ENCODE measurements at places on chromosomes 3 and 15.

DNA sequence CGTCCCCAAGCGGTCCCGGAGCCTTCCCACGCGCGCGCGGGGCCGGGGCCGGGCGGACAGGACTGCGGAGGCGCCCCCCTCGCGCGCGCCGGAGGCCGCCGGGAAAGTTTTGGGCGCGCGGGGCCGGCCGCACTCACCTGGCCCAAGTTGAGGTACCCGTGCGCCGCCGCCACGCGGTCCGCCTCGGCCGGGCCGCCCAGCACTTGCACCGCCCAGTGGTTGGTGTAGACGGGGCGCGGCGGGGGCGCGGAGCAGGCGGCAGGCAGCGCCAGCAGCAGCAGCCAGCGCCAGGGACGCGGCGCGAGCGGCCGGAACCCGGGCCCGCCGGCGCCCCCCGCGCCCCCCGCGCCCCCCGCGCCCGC is 289 bp downstream of the PCSK6 start:
- no peak for DNase-seq

DNA sequence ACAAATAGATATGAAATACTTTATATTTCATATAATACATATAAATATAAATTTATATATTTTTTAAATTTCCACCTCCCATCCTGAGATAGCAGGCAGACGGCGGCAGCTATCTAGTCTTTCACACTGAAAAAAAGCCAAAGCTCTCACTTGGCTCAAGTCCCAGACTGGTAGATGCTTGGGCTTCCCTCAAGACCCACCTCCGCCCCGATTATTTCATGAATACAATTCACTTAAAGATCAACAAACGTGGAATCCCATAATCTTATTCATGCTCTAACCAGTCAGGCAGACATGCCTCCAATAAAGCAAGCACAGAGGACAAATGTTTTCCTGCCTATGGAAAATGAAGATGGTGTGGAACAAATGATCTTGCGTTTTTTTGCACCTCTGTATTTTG is 275.9 kb upstream of the NR2F2 start:
- no peak for DNase-seq

DNA sequence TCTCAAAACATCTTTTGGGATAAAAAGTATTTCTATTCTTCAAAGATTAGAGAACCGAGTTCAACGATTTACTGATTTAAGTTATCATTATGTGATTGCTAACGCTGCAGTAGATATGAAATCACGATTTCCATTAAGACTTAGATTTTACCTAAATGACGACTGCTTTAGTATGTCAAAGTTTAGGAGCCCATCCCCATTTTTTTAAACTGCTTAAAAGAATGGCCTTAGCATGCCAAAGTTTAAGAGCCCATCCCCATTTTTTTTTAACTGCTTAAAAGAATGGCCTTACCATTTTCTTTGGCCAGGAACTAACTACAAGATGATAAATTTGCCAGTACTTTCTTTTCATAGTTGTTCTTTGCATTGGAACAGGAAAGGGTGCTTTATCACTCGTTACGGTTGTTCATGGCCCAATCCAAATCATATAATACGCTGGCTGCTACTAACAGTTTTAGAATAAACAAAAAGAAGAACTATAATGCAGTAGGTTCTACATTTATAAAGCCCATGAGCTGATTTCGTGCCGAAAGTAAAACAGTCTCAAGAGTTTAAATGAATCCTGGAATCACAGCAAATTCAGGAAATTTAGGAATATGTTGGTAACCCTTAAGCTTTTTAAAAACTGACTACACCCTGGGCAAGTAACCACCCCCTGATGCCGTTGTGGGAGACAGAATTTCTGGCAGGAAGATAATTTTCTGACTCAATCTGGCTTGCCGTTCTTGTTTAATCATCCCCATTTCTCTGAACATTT is 869 bp upstream of the TSC22D2 start:
- DNase-seq, result no peak

- DNase-seq, result no peak
These were observed 3.2 kb upstream of the ANXA2 start for GRCh38 chr15:60400944-60401343.

- no peak for DNase-seq
These were observed 47.3 kb upstream of the USP50 start for GRCh38 chr15:50593761-50594160.

DNA sequence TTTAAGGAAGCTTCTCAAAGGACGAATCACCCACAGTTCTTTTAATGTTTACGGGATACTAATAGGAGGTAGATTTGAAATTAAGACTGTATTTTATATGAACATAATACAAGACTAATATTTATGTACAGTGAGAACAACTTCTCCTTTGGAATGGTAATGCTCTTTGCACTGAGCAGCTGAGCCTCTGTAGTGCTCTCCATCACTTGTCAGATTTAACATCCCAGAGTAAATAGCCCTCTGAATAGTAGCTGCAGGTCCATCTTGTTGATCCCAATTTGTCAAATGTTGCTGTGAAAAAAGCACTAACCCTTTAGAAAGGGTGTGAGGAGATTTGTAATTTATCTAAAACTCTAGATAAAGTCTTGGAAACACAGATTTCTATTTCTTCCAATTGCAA is 351.4 kb upstream of the KCNMB2 start:
- no peak for DNase-seq

DNA sequence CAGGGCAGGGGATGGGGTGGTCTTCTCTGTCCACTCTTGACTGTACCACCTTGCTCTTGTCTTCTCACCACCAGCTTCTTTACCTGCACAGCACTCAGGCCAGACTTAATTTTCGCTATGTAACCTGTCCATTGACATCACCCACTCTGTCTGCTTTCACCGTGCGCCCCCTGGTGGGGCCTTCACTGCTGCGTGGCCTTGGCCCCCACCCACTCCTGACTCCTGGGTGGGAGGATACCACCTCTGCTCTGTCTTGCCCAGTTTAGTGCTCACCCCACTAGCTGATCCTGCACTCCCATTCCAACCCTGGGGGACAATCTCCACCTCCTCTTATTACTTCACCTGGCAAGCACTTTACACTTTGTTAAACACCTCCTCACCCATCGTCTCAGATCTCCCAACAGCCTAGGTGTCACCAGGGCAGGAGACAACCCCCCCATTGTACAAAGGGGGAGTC is 17.7 kb downstream of the PTH1R start:
- DNase-seq, result peak; percentile 72

DNA sequence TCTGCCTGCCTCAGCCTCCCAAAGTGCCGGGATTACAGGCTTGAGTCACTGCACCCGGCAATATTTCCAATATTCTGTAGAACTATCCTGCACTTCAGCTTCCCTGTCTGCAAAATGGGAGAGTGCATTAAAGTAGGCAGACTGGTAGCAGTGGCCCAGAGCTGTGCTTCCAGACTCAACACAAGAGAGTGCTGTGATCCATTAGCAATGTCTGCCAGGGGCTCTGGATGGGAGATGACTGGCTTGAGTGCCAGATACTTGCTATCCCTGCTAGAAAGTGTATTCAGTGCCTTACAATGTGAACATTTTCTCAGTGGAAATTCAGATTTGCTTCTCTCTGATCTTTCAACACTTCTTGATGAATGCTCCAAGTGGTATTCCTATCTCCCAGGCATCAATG is 65.4 kb upstream of the CTSH start:
- no peak for DNase-seq

GRCh38 chr3:53491276-53491675 is 3.1 kb upstream of the CACNA1D start:
- DNase-seq, result no peak

DNA sequence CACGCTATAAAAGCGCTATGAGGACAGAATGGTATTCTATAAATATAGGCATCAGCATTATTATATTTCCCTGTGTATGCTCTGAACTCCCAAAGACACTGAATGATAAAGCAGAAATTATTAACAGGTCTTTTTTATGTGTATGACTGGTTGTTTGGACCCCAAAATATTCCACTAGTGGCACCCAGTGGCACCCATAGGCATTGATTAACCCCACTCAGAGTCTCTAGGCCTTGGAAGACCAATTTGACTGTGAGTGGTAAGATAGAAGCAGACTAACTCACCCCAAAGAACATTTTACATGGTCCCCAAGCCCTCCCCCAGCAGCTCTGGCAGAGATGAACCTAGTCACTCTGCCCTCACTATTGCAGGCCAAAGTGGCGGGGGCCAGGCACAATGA is 45.4 kb upstream of the UBE2E1 start:
- no peak for DNase-seq

DNA sequence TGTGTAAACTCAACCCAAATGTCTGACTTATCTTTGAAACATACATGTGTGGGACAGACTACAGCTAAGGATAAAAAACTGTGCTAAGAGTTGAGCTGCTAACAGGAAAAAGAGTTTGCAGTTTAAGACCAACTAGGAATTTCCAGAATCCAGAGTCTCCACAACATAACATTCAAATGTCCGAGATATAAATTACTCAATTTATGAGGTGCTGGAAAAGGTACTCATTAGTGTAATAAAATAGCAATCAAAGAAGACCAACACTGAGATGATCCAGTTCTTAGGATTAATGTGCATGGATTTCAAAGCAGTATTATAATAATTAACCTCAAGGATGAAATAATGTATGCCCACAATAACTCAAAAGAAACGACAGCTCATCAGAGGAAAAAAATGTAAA is 426.5 kb upstream of the KCNMB2 start:
- DNase-seq, result no peak

DNA sequence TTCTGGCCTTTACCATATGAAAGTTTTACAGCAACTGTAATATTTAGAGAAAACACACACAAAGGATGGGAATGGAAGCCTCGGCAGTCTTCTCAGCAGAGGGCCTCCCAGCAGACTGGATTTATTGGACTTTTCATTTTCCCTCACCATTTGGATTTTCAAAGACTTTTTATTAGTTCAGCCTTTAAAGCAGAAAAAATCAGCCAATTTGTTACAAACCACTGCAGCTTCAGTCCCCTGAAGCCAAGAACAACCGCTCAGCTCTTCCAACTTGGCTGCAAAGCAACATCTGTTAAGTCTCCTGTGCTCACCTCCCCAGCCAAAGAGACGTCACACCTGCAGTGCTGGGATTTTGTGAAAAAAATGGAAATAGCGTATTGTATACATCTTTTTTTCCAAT is 120.8 kb downstream of the GMPS start:
- no peak for DNase-seq

- no peak for DNase-seq
These were observed 204.4 kb downstream of the OTOL1 start for GRCh38 chr3:161700998-161701397.

DNA sequence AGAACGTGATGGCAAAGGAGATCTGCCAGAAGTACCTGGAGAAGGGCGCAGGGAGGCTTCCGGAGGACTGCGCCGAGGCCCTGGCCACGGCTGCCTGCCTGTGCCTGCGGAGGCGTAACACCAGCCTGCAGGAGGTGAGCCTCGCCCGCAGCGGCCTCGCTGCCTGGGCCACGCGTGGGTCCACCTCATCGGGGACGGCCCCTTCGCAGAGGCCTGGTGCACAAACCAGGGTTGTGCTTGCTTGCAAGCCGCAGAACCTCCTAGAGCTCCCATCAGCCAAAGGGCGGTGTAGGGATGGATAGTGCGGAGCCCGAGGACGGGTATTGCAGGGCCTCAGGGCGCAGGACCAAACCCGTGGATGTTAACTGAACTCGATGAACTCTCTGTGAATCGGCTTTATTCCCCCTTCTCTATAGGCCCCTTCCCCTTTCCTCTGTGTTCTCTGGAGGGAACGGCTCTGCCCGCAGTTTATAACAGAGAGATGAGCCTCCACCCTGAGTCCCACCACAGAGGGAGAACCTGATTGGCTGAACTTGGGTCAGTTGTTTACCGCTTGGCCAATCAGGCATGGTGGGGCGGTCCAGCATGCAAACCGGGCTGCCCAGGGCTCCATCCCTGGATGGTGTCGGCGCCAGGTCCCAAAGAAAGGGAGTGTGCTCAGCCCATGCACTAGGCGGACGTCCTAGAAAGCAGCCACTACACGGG is 13.6 kb upstream of the TATDN2 start:
- no peak for DNase-seq

DNA sequence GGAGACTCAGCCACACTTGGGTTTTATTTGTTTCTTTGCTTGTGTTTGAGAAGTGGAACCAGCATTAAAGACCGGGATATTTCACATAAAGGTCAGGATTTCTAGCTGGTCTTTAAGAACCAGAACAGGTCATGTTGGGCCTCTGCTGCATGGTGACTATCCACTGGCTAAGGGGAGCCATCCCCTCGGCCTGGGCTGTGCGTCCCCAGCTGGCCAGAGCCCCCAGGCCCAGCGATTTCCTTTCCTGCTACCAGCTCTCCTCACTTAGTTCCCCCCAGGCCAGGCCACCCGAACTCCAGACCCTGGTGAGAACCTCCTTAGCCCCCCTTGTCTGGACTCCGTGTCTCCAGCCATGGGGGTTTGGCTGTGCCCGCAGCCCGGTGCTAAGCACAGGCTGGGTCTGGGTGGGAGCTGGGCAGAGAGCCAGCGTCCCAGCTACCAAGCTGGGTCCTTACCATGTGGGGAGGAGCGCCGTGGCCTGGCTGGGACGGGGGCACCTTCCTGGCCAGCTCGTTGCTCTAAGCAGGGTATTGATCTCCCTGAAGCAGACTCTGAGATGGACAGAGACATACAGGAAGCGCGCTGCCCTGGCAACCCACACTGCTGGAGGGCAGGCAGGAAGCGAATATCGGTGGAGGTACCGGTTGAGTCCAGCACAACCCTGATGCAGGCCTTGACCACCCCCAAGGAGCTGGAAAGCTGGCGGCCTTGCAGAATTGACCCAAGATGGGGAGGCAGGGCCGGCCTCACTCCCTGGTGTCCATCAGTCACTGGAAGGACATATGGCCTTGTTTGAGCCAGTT is 49.4 kb downstream of the KLF15 start:
- no peak for DNase-seq

GRCh38 chr3:147118611-147119010 is 287.7 kb downstream of the ZIC4 start:
- DNase-seq, result no peak

- no peak for DNase-seq
These were observed 31.7 kb downstream of the EDC3 start for GRCh38 chr15:74664028-74664616.

GRCh38 chr3:142088522-142088921 is 60.8 kb downstream of the TFDP2 start:
- DNase-seq, result no peak

GRCh38 chr3:186210852-186211500 is 102.1 kb upstream of the ETV5 start:
- DNase-seq, result no peak

- DNase-seq, result no peak
These were observed 33.8 kb downstream of the EFL1 start for GRCh38 chr15:82228750-82229149.

- no peak for DNase-seq
These were observed 2.4 kb upstream of the PDCD6IP start for GRCh38 chr3:33795856-33796536.

DNA sequence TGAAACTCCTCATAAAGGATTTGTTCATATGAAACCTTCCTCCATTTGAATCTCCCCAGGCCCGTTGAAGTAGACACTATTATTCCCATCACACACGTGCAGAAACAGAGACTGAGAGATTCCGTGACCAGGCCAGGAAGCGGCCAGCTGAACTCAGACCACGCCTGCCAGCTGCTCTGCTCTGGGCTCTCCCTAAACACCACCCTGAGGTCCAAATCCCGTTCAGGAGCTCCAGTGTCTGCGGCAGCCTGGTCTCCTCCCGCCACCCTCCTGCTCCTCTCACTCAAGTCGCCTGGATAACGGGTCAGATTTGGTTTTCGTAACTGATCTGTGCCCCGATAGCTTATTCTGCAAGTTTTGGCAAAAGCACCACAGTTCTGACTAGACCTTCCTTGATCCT is 53.6 kb upstream of the SNRPA1 start:
- no peak for DNase-seq

Data from activated CD8-positive, alpha-beta memory T cell treated with anti-CD3 and anti-CD28 coated beads for 1 hour (primary cell).